ENCODE measurements at places on chromosomes 12 and 14. TPM values are rescaled to one million over a fixed set of nuclear protein-coding genes. Genes with fewer than 3 reads are reported as not detected.

The CLEC2A gene
- not detected for total RNA-seq

The PAX9 gene
- total RNA-seq = not detected

The PSME2 gene
- total RNA-seq = 105 TPM

The RPGRIP1 gene
- total RNA-seq = not detected

The SYNE3 gene
- 4.5 TPM for total RNA-seq

The TAS2R8 gene
- 0.09 TPM for total RNA-seq

The HCAR3 gene
- not detected for total RNA-seq

The FOXG1 gene
- not detected for total RNA-seq

The KLHL42 gene
- 23.2 TPM for total RNA-seq

The GPR137C gene
- total RNA-seq = 0.94 TPM

Measured in endothelial cell of coronary artery (primary cell).